Left lobe of liver (tissue), 2 donors: ENCODE measurements at places on chromosomes 3 and 15. TPM values are rescaled to one million over a fixed set of nuclear protein-coding genes. Genes with fewer than 3 reads are reported as not detected.

The GNAT1 gene
- total RNA-seq, result 0.08 TPM

The THSD4 gene
- total RNA-seq, result 19.5 TPM

DNA sequence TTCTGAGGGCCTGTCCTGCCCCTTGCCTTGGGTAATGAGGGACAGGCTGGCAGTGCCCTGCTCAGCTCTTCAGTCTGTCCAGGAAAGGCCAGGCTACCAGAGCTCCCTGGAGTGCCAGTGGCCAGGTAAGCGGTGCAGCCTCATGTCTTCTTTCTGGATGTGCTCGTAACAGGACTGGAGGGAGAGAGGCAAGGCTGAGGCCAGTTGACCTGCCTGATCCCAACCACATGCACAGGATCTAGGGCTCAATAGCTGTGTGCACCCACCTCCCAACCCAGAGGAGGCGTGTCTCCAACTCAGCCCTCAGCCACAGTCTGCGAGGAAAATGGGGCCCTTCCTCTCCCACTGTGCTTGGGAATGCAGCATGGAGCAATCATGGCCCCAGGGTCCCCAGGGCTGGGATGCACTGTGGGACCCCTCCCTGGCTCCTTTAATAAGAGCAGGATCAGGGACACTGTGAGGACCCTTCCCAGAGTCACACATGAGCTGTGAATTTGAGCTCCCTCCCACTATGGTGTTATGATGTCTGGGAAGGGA is 22.5 kb downstream of the ALS2CL start:
- DNase-seq, result peak; percentile 34

DNA sequence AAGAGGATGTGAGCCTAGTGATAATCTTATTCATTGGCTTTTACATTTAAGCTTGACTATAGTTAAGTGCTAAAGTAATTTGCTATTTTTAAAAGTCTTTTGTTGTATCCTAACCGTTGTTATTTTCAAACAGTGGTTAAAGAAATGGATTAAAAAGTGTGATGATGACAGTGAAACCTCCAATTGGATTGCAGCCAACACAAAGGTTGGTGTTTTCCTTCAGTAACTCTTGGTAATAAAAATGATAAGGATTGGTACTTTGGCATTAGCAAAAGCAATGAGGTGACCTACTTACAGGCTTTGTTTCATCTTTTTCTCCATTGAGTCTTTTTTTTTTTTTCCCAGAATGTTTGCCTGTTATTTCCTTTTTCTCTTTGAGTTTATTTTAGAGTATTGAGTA is 87.5 kb upstream of the GOLGA6B start:
- DNase-seq, result no peak

DNA sequence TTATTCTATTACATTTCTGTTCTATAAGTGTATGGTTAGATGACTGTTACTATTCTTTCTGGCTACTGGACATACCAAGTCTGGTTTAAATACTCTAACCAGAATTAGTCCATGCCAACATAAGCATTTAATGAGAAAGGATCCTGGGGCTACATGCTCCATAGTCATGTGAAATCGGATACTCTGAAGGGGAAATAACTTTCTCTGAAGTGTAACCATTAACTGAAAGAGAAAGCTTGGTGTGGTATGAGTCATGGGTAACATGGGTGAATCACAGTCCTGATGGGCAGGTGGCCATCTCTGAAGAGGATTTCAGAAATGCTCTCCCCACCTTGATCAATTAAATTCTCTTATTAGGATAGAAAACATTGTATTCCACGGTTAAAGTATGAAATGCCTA is 69.4 kb downstream of the FHIT start:
- no peak for DNase-seq

DNA sequence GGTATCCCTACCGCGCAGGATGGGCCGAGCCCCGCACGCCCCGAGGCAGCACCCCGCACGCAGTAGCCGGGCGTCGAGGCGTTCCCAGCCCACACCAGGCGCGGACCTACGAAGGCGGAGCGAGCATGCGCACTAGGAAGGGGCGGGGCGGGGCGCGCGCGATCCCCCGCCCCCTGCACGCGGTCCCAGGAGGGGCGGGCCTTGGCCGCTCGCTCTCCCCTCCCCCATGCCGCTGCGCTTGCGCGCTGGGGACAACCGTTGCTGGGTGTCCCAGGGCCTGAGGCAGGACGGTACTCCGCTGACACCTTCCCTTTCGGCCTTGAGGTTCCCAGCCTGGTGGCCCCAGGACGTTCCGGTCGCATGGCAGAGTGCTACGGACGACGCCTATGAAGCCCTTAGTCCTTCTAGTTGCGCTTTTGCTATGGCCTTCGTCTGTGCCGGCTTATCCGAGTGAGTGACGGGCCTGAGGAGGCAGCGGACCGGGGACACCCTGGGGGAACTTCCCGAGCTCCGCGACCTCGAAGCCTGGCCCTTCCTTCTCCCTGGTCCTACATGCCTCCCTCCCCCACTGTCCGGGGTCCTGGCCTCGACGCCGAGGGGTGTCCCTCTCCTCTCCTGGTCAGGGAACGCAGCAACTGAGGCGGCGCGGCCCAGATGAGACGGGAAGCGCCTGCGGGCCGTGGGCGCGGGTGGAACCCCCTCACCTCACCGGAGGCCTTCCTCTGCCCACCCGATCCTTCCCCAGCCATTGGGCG is at the start of gene SPESP1:
Gene SPESP1 (plus strand): TSS at position 258 of the 755 bp plus-strand sequence. CDS start 129 bp downstream, at position 387.
- peak; percentile 78 for DNase-seq

- no peak for DNase-seq
These were observed 7.2 kb upstream of the IVD start for GRCh38 chr15:40398413-40398873.
